ENCODE measurements at places on chromosomes 11 and 22. TPM values are rescaled to one million over a fixed set of nuclear protein-coding genes. Genes with fewer than 3 reads are reported as not detected.

SULT4A1 gene
- 1.6 TPM for polyA plus RNA-seq

TP53I11 gene
- polyA plus RNA-seq: 71.1 TPM

FDXACB1 gene
- 5.5 TPM for polyA plus RNA-seq

CDCA5 gene
- polyA plus RNA-seq: 20.0 TPM

SDF2L1 gene
- polyA plus RNA-seq: 12.8 TPM

THOC5 gene
- polyA plus RNA-seq: 28.9 TPM

PRG3 gene
- polyA plus RNA-seq: 0.99 TPM

LARGE1 gene
- polyA plus RNA-seq: 29.6 TPM

RAB36 gene
- polyA plus RNA-seq: 17.5 TPM

NCF4 gene
- polyA plus RNA-seq: 1.9 TPM

KCNE3 gene
- 26.9 TPM for polyA plus RNA-seq

SUSD2 gene
- polyA plus RNA-seq: 17.1 TPM

PDGFD gene
- 28.2 TPM for polyA plus RNA-seq

ACTN3 gene
- polyA plus RNA-seq: 0.31 TPM

MMP12 gene
- polyA plus RNA-seq: 1.8 TPM

BCO2 gene
- 2.8 TPM for polyA plus RNA-seq

POLR2L gene
- polyA plus RNA-seq: 84.8 TPM

CHORDC1 gene
- 68.1 TPM for polyA plus RNA-seq

P2RY6 gene
- 1.0 TPM for polyA plus RNA-seq

MUC5B gene
- not detected for polyA plus RNA-seq

HEPN1 gene
- polyA plus RNA-seq: 2.0 TPM

MAPK12 gene
- polyA plus RNA-seq: 13.8 TPM

OR52A1 gene
- polyA plus RNA-seq: 0.02 TPM

PPP2R1B gene
- polyA plus RNA-seq: 26.6 TPM

APOA5 gene
- polyA plus RNA-seq: not detected

MICAL3 gene
- 45.9 TPM for polyA plus RNA-seq

ACRV1 gene
- 0.55 TPM for polyA plus RNA-seq

Data from left renal cortex interstitium (tissue), 4 donors.